NCI-H524 treated with DMSO at 0.1 percent for 48 hours (cell line): ENCODE measurements at places on chromosomes 6 and 20.

GRCh38 chr20:3843490-3843889, 3.1 kb upstream of the MAVS start:
- DNase-seq = no peak

DNA sequence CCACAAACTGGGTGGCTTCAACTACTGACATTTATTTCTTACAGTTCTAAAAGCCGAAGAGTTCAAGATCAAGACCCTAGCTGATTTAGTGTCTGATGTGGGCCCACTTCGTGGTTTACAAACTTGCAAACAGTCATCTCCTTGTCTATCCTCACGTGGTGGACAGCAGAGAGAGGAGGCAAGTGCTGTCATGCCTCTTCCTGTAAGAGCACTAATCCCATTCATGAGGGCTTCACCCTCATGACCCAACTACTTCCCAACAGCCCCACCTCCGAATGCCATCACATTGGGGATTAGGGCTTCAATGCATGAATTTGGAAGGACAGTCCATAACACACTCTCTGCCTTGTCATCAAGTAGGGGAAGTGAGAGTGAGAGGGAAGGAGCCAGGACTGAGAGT, 15.6 kb upstream of the ISM1 start:
- no peak for DNase-seq

DNA sequence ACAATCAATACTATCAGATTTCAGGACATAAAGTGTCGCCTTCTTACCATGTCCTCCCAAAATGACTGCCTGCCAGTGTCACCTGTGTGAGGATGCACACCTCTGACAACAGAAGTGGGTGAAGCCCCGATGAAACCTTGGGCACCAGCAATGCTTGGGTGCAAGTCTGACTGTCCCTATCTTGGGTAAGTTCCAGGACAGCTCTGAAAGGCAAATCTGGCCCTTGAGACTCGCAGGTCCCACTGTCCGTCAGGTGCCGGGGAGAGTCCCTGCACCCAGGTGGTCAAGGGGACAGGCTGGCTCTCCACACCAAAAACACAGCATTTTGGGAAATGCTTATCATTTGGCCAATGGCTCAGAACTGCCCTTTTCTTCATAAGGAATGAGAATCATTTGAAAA, 43.3 kb downstream of the EZR start:
- no peak for DNase-seq

GRCh38 chr6:155853011-155853410, 397.4 kb upstream of the NOX3 start:
- DNase-seq = no peak

DNA sequence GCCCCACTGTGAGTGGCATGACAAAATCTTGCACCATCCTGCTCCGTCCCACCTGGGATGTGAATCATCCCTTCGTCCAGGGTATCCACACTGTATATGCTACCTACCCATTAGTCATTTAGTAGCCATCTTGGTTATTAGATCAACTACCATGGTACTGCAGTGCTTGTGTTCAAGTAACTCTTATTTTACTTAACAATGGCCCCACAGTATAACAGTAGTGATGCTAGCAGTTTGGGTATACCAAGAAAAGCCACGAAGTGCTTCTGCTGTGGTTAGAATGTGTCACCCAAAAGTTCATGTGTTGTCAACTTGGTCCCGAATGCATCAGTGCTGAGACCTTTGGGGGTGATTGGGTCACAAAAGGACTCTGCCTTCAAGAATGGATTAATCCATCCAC, 11.7 kb downstream of the OSER1 start:
- DNase-seq = no peak

DNA sequence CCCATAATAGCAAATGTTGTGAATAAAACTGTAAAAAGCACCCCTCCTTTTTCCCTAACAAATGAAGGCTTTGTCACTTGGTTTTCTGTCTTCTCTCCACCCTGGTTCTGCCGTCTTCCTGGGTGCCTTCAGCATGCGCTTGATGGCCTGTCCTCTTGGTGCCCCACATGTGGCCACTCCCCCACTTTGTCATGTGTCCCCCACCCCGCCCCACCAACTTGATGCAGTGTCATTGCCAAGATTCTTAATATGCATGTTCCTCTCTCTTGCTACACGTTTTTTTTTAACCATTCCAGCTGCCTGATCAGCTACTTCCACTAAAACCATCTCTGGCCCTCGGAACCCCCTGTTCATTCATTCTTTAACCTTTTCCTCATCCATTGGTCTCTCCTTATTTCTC, 340.3 kb downstream of the QKI start:
- DNase-seq = no peak

DNA sequence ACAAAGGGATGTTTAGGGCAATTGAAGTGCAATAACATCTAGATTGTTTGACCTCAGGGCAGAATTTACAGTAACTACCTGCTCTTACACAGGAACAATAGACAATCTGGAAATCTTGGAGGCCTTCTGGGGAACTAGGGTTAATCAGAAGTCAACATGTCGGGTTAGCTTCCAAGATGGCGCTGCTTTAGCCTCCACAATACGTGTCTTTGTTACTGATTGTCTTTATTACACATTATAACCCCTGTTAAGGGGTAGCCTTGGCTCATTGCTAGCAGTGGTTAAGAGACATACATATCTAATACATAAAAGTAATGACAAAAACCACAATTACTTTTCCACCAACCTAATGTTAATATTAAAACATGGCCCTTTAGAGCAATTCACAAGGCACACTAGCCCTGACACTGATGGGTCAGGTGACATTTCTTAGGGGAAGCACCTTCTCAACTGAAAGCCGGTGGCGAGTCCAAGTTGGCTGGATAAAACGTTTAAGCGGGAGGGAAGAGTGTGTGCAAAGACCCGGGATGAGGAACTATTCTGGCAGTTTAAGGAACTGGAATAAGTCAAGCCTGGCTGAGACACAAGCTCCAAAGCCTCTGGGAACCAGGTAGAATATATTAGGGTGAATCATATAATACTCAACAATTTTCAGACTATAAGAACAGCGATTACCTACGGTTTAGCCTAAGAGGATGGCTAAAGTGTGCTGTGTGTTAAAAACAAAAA, 236.9 kb downstream of the BCAS1 start:
- DNase-seq = no peak

GRCh38 chr6:100775667-100776066, 105.5 kb downstream of the ASCC3 start:
- no peak for DNase-seq
